ENCODE measurements at places on chromosomes 5 and 9.
A peak's percentile ranks its signal among the peaks of the same experiment; 100 is the strongest.

DNA sequence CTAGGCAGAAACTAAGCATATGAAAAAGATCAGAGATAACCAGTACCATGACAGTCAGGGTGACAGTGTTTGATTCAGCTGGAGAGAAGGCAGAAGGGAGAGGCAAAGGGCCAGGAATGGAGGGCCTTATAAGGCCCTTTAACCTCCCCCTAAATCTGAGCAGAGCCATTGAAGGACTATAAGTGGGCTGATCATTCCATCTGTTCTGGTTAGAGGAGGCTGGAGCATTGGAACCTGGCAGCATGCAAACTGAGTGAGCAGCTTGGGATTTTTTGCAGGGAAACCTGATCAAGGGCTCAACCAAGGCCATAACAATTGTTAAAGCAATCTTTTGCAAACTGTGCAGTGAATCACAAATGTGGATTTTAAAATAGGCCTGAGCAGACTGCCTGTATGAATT is 174.5 kb upstream of the DAP start:
- no peak for DNase-seq

DNA sequence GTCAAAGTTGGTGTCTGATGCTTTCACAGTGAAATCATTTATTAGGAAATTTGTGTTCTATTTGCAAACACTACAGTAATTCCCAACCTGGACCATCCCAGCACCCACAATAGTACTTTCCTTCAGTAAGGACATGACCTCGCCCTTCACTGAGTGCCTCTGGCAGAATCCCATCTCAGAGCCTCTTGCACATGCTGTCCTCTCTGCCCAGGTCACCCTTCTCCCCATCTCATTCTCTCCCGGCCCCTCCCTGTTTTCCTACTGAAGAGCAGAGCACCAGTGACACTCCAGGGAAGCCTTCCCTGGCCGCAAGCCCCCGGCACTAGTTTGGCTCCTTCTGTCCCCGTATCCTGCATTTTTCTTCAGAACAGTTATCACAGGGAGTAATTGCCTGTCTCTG is 220.4 kb downstream of the MAPKAP1 start:
- DNase-seq, result no peak

GRCh38 chr5:179287071-179287470 is 58.2 kb downstream of the ADAMTS2 start:
- DNase-seq, result no peak

GRCh38 chr9:129609486-129610212 is 11.3 kb downstream of the C9orf50 start:
- peak; percentile 60 for DNase-seq

DNA sequence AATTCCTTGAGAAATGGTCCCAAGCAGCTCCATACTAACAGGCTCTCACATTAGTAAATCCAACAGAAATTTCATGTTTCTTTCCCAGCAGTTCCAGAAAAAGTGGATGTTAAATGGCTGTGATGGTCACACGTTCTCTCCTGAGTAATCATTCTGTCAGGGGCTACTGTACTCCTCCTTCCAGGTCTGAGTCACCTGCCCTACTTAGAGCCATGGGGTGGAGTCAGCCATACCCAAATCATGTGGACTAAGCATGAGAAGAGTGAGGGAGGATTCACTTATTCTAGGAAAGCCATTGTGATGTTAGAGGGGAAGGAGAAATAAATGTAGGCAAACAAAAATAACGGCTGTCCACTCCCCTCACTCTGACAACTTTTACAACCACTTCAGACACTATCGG is 547.2 kb downstream of the CSNK1G3 start:
- no peak for DNase-seq

DNA sequence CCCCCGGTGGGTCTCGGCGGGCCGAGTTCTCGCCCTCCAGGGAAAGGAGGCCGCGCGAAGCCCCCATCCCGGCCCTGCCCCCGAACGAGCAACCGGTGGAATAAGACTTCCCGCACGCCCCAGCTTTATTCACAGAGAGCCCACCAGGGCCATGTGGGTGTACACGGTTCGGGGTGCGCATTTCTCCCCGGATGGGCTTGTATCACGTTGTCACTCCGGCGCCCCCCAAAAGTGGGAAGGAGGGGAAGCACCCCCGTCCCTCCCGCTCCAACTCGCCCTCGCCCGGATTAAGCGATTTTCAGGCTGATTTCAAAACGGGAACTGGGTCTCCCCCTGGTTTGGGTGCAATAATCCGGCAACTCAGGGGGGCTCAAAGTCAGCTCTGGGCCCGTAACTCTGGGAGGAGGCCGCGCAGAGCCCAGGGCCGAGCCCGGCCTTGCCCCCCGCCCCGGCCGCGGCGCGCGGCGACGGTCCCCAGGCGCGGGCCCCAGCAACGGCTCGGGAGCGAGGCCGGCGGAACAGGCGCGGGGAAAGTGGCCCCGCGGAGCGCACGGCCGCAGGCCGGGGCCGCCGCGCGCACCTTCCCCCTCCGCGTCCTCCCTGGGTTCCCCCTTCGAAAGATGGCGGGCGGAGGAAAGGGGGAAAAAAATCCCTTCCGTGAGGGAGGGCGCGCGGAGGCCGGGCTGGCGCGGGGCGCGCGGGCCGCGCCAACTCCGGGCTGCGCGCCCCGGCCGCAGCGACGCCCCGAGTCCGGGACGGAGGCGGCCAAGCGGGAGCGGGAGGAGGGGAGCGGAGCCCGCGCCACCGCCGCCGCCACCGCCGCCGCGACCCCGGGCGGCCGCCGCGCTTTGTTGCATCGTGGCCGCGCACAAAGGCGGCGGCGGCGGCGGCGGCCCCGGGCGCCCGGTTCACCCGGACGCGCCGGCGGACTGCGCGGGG is 644 bp downstream of the BRD3 start:
- no peak for DNase-seq

DNA sequence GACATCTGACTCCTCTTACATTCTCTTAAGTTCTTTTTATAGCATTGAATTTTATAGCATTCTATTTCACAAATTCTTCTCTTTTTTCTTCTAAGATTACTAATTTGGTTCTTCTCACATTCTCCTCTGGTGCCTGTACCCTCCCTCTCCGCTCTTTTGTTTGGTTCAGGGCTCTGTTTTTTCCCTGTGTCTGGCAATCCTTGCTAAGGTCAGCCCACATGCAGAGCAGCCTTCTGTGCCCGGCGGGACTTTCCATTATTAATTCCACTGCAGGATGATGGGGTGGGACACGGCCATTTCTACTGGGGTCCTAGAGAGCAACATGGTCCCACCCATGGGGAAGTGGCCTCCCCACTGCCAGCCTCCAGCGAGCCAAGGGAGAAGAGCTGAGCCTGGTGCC is 9.8 kb upstream of the TRAF2 start:
- no peak for DNase-seq

- no peak for DNase-seq
Observed at GRCh38 chr5:116520771-116521170, 53.9 kb downstream of the SEMA6A start.

- DNase-seq, result no peak
Observed at GRCh38 chr5:127070243-127070642, 3.1 kb downstream of the C5orf63 start.

DNA sequence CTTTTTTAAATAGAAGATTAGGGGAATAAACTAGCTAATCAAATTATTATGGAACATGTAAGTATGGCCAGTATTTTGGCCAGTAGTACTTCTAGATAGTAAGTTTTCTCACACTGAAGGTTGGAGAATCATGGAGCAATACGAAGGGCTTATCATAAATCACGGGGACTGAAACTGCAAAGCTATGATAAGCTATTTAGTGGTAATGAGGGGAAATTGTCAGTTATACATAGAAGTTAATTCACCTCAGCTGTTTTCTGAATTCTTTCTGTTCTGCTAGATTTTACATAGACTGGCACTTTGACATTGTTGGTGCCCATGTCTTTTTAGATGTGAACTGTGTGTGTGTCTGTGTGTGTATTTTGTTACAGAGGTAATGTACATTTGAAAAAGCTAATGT is 34.5 kb upstream of the FAM151B start:
- DNase-seq, result no peak

GRCh38 chr5:142248853-142249462 is 75.9 kb downstream of the SPRY4 start:
- peak; percentile 51 for DNase-seq

GRCh38 chr9:71662082-71662481 is 106.2 kb downstream of the CEMIP2 start:
- DNase-seq, result no peak

GRCh38 chr5:178454821-178455479 is 135.2 kb downstream of the COL23A1 start:
- DNase-seq, result no peak

GRCh38 chr9:72596451-72597180 is 75.2 kb downstream of the TMC1 start:
- no peak for DNase-seq

DNA sequence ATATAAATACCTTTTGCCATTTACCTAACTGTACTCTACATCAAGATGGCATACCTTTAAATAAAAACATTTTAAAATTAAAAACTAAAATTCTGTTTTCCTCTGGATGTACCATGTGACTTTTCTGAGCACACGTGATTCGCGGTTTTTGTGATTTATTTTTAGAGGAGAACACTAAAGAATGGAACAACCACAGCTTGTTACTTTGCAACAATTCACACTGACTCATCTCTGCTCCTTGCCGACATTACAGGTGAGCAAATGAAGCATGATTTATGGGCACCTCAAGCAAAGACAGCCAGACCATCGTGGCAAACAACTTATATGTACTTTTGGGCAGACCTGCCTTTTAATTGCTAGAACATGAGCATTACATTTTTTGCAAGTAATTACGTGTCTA is 61.3 kb downstream of the GDA start:
- DNase-seq, result peak; percentile 4

DNA sequence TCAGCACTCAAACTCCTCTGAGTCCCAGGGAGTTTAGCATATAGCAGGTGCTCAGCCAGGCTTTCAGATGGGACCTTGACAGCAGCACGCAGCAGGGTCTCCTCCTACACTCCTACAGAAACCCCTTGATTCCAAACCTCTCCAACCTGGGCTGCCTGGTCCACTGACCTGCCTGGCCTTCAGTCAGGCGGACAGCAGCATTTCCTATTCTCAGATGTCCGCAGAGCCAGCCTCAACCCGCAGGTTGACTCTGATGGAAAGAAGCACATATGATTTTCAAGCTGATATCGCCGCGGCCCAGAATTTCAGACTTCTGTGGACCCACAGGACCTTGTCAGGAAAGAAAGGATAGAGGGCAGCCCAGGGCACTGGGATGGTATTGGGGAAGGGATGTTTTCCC is 5.3 kb upstream of the SLC25A48 start:
- no peak for DNase-seq

DNA sequence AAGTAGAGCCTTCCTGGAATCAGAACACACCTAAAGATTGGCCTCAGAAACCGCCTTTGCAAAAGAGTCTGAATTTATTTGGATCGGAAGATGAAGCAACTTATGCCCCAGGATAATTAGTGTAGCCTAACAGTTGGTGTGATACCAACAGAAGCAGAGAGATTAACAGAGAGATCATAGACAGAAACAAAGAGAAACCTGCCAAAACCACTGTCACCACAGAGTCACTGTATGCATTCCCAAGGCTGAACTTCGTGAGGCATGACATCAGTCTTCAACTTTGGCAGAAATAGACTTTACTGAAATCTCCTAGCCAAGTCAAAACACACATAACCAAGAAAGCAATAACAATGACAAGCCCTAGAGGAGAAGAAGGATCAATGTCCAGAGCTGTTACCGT is 361.8 kb downstream of the ELAVL2 start:
- no peak for DNase-seq

DNA sequence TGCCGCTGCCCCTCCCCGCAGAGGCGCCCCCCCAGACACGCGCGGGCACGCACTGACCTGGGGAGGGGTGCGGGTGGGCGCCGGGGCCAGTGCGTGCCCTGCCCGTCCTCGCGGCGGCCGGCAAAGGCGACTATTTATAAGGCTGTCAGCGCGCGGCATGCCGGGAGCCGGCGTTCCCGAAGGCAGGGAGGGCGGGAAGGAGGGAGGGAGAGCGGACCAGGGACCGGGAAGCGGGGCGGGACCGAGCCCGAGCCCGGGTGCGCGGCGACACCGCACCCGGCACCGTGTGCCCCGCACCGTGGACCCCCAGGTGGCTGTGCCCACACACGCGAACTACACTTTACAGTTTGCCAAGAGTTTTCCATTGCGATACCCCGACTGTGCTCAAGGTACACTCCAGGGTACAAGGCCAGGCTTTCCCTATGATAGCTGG is at the start of gene AK1:
Gene AK1 (minus strand): TSS at position 110 of the 433 bp plus-strand sequence. CDS start 3,058 bp downstream, outside the sequence.
- peak; percentile 88 for DNase-seq

DNA sequence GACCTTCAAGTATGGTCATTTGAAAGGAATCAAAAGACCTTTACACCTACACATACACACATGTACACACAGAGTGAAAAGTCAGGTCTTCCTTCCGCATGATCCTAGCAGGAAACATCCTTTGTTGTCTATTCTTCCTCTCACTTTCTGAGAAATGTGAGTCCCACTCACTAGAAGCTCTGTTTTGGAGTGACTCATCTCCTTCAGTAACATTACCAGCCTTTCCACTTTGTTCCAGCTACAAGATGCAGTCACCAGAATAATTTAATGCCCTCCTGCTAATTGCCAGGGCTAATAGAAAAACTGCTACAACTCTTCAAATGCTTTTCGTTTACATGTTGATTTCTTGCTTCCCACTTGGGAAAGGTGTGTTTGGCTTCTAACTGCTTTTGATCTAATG is 417.3 kb downstream of the RASEF start:
- no peak for DNase-seq

DNA sequence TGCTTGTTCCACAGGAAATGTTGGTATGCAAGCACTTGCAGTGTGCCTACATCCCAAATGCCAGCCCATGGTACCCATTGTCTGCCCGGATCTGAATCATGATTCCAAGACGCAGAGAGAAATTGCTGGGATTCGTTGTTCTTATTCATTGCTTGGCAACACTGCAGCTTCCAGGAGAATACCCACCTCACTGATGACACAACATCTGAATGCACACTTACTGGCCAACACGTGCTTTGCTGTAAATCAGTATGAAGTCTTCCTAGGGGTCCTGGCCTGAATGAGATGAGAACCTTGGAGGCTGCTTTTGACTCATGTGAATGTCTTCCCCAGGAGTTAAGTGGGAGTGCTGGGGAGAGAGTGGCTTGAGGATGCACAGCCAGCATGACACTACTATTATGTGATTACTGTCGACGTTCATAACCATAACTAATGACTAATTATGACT is 11.6 kb downstream of the SRD5A1 start:
- no peak for DNase-seq

DNA sequence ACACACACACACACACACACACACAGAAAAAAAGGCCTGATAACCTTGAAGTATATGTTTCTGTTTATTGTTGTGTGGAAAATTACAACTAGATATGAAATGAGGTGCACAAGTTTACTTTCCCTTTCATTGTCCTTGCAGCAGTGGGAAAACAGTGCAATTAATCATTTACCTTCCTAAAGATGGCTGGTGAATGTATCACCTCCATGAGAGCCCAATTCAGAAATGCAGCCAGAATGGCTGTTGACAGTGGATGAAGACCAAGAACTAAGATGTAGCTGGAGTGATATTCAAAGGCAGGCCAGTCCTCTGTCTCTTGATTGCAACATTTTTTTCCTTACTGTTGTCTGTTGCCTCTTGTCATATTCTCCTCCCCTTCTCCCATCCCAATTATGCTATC is 49.6 kb upstream of the EIF4EBP3 start:
- no peak for DNase-seq

- DNase-seq, result no peak
Observed at GRCh38 chr5:170854566-170854965, 7.3 kb upstream of the RANBP17 start.

- DNase-seq, result no peak
Observed at GRCh38 chr9:14704281-14704680, 11.0 kb upstream of the ZDHHC21 start.

GRCh38 chr5:119439140-119439631 is 13.1 kb upstream of the HSD17B4 start:
- DNase-seq, result peak; percentile 75

- DNase-seq, result no peak
Observed at GRCh38 chr5:108421713-108422112, 39.8 kb upstream of the FBXL17 start.

GRCh38 chr5:150006318-150006717 is 5.8 kb downstream of the HMGXB3 start:
- DNase-seq, result no peak

All from T47D (cell line).